Skeletal muscle tissue (tissue), 5 donors: ENCODE measurements at places on chromosomes 6 and 20. TPM values are rescaled to one million over a fixed set of nuclear protein-coding genes. Genes with fewer than 3 reads are reported as not detected.

MROH8 gene
- 1.0 TPM for total RNA-seq

LY86 gene
- 6.8 TPM for total RNA-seq

LHFPL5 gene
- total RNA-seq = not detected

GGTLC1 gene
- total RNA-seq = not detected

ATP6V1G2 gene
- total RNA-seq = 1.0 TPM
